NCI-H1694 (cell line): ENCODE measurements at places on chromosomes 2 and 18.
A peak's percentile ranks its signal among the peaks of the same experiment; 100 is the strongest.

- no peak for DNase-seq
Measured at GRCh38 chr2:146161256-146161882, 1641.5 kb upstream of the ZEB2 start.

GRCh38 chr2:117818921-117819320 is 4.4 kb downstream of the DDX18 start:
- DNase-seq: no peak

DNA sequence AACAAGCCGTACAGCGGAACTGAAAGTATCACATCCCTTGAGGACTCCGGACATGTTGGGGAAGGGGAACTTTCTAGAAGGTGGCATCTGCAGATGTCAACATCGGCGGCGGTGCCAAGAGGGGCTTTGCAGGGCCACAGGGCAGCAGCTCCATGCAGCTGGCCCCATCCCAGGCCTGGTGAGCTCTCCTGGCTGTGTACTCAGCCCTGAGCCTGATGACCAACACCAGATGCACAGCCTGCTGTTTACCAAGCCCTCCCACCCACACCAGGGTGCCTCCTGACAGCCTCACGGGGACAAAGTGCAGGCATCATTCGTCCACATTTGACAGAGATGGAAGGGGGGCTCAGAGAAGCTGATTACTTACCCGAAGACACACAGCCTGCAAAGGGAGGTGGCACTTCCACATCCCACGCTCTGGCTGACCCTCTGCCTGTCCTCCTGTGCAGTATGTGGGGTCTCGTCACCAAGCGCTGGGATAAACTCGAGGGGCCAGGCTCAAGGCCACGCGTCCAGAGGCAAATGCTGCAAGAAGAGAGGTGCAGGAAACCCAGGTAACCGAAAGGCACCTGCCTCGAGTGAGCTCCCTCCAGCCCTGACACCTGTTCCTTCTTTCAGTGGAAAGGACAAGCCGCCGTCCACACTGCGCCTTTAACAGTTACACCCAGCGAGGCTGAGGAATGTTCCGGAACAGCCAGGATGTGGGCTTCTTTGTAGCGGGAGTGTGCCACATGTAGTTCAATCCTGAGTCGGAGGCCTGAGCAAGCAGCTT is 69.0 kb upstream of the ASAP2 start:
- no peak for DNase-seq

DNA sequence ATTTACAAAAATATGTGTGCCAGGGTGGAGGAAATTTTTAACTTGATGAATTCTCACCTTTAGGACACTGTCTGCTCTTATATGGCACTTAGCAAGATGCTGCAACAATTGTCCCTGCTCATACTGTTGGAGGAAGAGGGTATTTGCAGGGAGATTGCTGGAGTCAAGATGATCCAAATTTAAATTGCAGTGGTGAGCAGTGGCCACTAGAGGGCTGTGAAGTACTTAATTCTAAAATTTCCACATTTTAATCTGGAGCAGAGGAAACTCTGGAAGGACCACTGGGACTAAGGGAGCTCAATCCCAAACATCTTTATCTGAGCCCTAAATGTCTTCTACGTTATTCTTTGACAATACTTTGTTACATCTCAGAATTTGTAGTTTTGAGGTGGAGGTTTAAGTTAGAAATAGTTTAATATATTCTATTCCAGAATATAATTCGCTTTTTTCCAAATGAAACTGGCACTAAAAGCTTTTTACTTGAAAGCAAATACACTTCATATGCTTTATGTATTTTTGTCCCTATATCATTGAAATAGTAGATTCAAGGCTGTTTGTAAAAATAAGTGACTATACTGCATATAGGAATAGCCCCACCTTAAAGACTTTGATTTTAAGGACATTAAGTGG is 33.0 kb upstream of the PTH2R start:
- DNase-seq: peak; percentile 72

DNA sequence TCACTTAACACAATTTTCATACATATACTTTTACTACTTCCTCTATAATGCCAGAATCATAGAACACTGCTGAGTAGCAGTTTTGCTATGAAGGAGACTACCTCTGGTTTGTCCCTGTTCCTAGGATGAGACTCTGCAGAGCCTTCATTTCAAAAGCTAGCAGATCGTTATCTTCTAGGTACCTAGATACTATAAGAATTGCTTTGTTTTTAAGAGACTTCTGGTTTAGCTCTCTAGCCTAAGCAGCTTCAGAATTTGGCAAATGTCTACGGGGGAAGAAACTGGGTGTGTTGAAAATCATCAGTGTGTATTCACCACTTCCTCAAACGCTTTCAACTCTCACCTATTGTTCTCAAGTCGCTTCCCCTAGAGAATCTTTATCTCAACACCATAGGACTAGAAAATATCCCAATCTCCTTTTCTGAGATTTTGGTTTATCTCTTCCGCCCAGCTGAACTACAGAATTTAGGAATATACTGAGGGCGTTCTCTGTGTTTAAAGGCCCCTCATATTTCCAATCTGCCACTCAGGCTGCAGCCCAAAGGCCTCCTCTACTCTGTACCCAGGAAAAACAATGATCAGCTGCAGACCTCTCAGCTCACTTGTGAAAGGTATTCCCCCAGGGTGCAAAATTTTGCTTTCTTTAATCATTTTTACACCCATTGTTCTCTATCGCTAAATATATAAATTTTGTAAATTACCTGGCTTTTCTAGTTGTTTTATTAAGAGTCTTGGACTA is 28.7 kb downstream of the SMAD2 start:
- DNase-seq: no peak

- no peak for DNase-seq
Measured at GRCh38 chr2:2692599-2693389, 361.7 kb upstream of the MYT1L start.

DNA sequence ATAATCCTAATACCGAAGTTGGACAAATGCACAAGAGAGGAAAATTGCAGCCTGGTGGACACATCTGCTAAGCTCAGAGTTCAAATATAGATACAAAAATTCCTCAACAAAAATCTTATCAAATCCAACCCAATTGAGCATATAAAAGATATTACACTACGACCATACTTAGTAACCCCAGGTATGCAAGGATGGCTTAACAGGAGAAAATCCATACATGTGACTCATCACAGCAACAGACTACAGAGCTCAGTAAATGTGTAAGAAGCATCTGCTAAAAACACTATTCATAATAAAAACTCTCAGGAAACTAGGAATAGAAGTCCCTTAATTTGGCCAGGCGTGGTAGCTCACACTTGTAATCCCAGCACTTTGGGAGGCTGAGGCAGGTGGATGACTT is 28.3 kb downstream of the HS6ST1 start:
- DNase-seq: no peak

DNA sequence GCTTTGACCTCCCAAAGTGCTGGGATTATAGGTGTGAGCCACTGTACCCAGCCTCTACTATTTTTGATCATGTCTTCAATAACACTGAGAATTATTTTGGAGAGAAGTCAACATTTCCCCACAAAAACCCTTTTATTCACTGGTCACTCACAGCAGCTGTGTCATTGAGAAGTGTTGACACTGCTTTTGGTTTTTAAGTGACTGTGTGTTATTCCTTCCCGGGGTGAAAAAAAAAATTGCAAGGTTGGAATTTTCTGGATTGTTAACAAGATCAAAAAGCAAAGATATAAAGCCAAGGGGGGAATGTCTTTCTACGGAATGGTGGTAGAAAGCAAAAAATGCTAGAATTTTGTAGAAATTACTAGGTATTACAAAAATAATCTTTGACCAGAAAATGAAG is 61.5 kb downstream of the TANC1 start:
- DNase-seq: no peak
